ENCODE measurements at places on chromosomes 13 and 19. TPM values are rescaled to one million over a fixed set of nuclear protein-coding genes. Genes with fewer than 3 reads are reported as not detected.

- peak; percentile 13 for DNase-seq
- H3K4me3 ChIP-seq = no peak overlapping the region
- H3K36me3 ChIP-seq = no peaks in the 10 kb centered on the region
- no peak overlapping the region for H3K27ac ChIP-seq
- no peaks in the 10 kb centered on the region for H3K4me1 ChIP-seq
These were observed 502.3 kb downstream of the KCTD12 start for GRCh38 chr13:76383676-76384461.

- DNase-seq = peak; percentile 85
- no peaks in the 10 kb centered on the region for H3K27me3 ChIP-seq
- H3K27ac ChIP-seq = peak within 1 kb of the TSS; percentile 100
- peaks cover 52% of the 10 kb centered on the region for H3K4me1 ChIP-seq
These were observed at the start of gene NFIC for GRCh38 chr19:3365836-3366752. Gene NFIC (plus strand): TSS chr19:3366583. CDS start chr19:3366637, 54 bp downstream.

GRCh38 chr13:60343978-60344377, 53.0 kb upstream of the TDRD3 start:
- DNase-seq = no peak
- no peaks in the 10 kb centered on the region for H3K4me1 ChIP-seq
- peaks cover 3% of the 10 kb centered on the region for H3K27me3 ChIP-seq
- no peak overlapping the region for H3K4me3 ChIP-seq

DNA sequence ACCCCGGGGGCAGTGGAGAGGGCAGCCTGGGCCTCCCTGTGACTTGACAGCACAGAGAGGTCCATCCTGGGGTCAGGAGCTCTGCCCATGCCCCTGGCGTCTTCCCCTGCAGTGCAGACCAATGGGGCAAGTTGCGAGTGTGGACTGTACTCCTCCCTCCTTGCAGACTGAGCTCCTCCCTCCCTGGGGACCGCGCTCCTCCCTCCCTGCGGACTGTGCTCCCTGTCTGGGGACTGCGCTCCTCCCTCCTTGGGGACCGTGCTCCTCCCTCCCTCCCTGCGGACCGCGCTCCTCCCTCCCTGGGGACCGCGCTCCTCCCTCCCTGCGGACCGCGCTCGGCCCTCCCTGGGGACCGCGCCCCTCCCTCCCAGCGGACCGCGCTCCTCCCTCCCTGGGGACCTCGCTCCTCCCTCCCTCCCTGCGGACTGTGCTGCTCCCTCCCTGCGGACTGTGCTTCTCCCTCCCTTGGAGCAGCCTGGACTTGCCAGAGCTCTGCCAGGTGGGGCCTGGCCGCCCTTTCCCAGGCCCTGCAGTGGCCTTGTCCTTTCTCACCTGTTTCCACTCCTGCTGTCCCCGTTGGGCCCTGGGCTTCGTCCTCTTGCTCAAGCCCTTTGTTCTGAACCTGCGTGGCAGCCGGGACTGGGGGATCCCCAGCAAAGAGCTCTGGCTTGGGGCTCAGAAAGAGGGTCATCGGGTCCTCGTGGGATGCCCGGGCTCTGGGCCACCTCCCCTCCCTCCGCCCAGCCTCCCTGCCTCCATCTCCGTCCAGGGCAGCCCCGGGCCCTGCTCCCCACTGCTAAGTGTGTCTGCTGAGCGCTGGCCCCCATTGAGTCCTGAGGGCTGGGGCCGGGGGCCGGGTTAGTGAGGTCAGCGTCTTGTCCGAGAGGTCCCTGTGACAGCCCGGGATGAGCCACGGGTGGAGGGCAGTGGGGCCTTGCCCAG, 6.8 kb downstream of the GAMT start:
- peaks cover 20% of the 10 kb centered on the region for H3K4me1 ChIP-seq
- H3K4me3 ChIP-seq = no peak overlapping the region
- peaks cover 40% of the 10 kb centered on the region for H3K36me3 ChIP-seq
- no peak for DNase-seq
- H3K27ac ChIP-seq = peak overlapping the region; percentile 99
- no peaks in the 10 kb centered on the region for H3K27me3 ChIP-seq

DNA sequence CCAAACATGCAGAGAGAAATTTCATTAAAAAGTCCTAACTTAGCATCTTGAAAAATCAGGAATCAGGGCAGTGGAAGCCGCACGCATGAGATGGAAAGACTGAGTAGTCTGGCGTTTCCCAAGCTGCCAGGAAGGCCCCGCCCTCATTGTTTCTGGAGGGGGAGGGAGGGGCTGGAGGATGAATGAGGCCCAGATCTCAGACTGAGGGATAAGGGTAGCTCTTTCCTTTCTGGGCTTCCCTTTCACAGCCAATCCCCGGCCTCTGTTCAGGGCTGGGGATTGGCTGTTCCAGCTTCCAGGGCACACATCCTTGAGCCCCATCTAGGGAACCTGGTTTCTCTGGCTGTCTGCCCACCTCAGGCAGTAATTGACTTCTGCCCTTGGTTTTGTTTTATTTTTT, 7.3 kb downstream of the C19orf53 start:
- no peak overlapping the region for H3K4me3 ChIP-seq
- H3K27me3 ChIP-seq = peaks cover 5% of the 10 kb centered on the region
- H3K36me3 ChIP-seq = peaks cover 21% of the 10 kb centered on the region
- no peak for DNase-seq
- H3K27ac ChIP-seq = no peak overlapping the region

DNA sequence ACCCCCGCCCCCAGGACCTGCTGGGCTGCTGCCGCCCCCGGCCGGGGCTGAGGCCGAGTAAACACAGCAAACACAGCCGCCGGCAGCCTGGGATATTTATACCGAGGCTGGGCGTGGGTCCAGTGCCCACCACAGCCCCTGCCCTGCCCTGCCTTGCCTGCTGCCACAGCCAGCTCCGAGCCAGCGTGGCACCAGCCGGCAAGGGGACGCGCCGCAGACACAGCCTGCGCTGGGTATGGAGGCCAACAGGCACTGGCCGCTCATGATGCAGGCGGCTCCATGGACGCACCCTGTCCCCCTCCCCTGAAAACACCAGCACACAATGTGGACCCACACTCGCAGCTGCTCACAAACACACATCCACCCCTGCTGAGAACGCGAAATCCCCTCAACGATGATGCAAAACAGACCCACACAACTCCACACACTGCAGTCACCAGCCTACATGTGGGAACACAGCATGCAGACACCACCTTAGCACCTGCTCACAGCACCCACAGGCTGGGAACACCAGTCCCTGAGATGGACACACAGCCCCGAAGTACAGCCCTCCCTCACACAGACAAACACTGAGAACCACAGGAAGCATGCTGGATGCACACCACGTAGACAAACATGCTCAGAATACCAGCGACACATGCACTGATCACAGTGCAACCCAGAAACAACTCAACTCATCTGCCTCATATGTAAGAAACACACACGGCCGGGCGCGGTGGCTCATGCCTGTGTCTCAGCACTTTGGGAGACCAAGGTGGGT, 16.2 kb downstream of the CCDC97 start:
- H3K27ac ChIP-seq = peak overlapping the region; percentile 62
- H3K36me3 ChIP-seq = no peaks in the 10 kb centered on the region
- peak overlapping the region; percentile 48 for H3K4me3 ChIP-seq
- peaks cover 57% of the 10 kb centered on the region for H3K4me1 ChIP-seq
- H3K27me3 ChIP-seq = no peaks in the 10 kb centered on the region

DNA sequence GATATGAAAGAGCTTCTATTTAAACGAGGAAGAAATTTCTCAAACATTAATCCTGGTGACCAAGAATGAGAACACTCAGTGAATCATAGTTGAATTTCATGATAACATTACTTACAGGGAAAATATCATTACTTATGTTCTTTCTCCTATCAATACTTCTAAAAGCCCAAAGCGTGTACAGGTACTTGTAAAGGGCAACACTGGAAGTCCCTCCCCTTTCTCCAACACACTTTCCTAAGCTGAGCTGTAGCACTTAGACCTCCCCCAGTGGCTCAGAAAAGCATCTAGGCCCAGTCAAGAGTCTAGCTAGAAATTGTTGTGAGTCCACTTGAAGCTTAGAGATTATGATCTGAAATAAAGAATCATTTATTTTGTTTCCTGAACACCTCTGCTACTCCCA, 150.7 kb downstream of the ABCC4 start:
- peaks cover 2% of the 10 kb centered on the region for H3K36me3 ChIP-seq
- no peak overlapping the region for H3K27ac ChIP-seq
- DNase-seq = no peak
- H3K4me3 ChIP-seq = no peak overlapping the region
- H3K4me1 ChIP-seq = no peaks in the 10 kb centered on the region
- H3K27me3 ChIP-seq = no peaks in the 10 kb centered on the region

- peaks cover 31% of the 10 kb centered on the region for H3K4me1 ChIP-seq
- no peak overlapping the region for H3K4me3 ChIP-seq
- H3K36me3 ChIP-seq = peaks cover 33% of the 10 kb centered on the region
These were observed 3.5 kb upstream of the CD320 start for GRCh38 chr19:8311461-8312260.

DNA sequence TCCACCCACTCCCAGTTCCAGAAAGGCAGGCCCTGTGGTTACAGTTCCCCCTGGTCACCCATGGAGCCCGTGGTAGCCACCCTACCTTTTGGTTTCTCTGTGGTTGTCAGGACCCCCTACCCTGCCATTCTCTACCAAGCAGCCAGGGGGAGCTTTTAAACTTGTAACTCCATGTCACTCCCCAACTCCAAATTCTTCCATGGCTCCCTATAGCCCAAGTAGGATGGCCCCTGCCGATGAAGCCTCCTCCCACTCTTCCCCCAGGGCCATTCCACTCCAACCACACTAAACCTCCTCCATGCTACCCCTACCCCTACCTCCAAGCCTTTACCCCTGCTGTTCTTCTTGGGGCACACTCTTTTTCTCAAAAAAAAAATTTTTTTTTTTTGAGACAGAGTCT, 2.2 kb downstream of the S1PR2 start:
- DNase-seq = no peak
- H3K4me3 ChIP-seq = no peak overlapping the region
- H3K4me1 ChIP-seq = peaks cover 13% of the 10 kb centered on the region
- no peaks in the 10 kb centered on the region for H3K36me3 ChIP-seq
- H3K27ac ChIP-seq = peak overlapping the region; percentile 70

The ZNF616 gene
- 1.1 TPM for total RNA-seq

The CD177 gene
- 1.3 TPM for total RNA-seq

The FUT6 gene
- total RNA-seq = not detected

The HS6ST3 gene
- 2.2 TPM for total RNA-seq

The GPR18 gene
- not detected for total RNA-seq
